Neural progenitor cell (in vitro differentiated cells): ENCODE measurements at places on chromosomes 11 and 22.

DNA sequence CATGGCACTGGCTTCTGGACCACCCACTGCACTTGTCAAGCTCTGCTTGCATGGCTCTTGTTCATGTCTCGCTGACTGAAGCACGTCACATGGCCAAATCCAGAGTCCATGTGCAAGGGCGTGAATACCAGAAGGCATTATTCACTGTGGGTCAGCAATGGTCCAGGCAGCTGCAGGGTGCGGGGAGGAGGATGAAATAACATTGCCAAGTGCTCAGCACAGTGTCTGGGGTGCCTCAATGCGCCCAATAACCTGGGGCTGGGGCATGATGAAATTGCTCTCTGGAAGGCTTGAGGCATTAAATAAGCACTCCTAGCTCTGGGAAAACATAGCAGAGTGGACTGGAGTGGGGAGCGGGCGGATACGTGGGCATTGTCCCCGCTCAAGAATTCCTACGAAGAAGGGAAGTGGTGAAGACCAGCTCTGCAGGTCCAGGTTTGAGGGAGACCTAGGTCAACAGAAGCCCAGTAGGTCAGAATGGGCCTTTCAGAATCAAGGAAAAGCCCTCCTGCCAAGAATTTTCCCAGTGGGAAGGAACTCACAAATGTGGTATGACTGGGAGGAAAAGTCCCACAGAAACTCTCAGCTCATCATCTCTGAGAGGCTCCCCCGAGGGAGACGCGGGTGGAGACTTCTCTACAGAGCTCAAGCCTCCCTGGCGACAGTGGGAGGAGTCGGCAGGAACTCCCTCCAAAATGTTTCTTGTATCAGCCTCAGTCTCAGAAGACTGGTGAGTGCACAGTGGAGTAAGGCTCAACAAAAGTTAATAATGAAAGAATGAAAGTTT, 15.3 kb upstream of the ACCSL start:
- no peaks in the 10 kb centered on the region for H3K36me3 ChIP-seq
- no peak overlapping the region for H3K27ac ChIP-seq
- H3K4me1 ChIP-seq: peaks cover 38% of the 10 kb centered on the region
- H3K4me3 ChIP-seq: no peak overlapping the region
- no peak for DNase-seq

DNA sequence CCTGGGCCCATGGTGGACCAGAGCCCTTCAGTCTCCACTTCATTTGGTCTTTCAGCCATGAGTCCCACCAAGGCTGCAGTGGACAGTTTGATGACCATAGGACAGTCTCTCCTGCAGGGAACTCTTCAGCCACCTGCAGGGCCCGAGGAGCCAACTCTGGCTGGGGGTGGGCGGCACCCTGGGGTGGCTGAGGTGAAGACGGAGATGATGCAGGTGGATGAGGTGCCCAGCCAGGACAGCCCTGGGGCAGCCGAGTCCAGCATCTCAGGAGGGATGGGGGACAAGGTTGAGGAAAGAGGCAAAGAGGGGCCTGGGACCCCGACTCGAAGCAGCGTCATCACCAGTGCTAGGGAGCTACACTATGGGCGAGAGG, 4.3 kb downstream of the ZBTB16 start:
- DNase-seq: no peak
- no peaks in the 10 kb centered on the region for H3K36me3 ChIP-seq
- no peak overlapping the region for H3K4me3 ChIP-seq
- peaks cover 13% of the 10 kb centered on the region for H3K4me1 ChIP-seq
- no peak overlapping the region for H3K27ac ChIP-seq
- H3K27me3 ChIP-seq: peaks cover 72% of the 10 kb centered on the region

DNA sequence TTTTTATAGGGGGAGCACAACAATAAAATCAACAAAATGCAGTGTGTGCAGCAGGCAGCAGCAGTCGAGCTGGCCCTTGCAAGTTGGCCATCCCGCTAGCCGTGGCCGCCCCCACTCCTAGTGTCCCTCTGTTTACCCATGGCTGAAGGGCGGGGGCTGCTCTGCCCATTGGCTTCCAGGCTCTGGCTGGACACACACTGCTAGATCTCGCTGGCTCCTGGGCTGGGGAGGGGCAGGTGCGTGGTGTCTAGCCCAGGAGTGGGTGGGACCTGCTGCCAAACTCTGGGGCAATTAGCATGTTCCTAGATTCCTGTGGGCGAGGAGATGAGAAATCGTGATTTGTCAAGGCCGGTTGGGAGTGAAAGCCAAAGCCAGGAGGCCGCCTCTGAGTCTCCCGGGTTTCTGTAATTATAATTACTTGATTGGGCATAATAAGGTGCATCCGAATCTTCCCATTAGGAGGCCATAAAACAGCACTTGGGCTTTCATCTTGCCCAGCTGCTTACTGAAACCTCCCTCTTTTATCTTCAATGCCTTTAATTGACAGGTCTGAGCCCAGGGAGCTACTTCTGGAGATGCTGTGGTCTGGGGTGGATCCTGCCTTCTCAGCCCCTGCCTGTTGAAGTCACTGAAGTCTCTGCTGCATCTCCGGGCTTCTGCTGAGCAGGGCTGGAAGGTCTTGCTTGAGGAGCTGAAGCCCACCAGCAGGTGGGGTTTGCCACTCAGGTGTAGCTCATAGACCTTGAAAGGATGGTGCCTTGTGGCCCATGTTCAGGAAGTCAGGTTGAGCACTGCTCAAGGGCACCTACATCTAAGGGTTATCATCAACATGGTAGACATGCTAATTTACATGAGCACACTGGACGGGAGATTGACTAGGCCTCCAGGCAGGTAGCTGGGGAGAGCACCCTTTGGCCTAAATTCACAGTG, 44.5 kb upstream of the DKK3 start:
- no peaks in the 10 kb centered on the region for H3K36me3 ChIP-seq
- no peaks in the 10 kb centered on the region for H3K27me3 ChIP-seq
- no peak for DNase-seq
- H3K4me3 ChIP-seq: no peak overlapping the region
- H3K4me1 ChIP-seq: no peaks in the 10 kb centered on the region

- H3K27ac ChIP-seq: peak overlapping the region; percentile 96
- peak; percentile 32 for DNase-seq
- H3K27me3 ChIP-seq: no peaks in the 10 kb centered on the region
- peak overlapping the region; percentile 92 for H3K4me3 ChIP-seq
- peaks cover 5% of the 10 kb centered on the region for H3K36me3 ChIP-seq
Measured at GRCh38 chr22:31748490-31748889, 1.4 kb downstream of the PRR14L start.

DNA sequence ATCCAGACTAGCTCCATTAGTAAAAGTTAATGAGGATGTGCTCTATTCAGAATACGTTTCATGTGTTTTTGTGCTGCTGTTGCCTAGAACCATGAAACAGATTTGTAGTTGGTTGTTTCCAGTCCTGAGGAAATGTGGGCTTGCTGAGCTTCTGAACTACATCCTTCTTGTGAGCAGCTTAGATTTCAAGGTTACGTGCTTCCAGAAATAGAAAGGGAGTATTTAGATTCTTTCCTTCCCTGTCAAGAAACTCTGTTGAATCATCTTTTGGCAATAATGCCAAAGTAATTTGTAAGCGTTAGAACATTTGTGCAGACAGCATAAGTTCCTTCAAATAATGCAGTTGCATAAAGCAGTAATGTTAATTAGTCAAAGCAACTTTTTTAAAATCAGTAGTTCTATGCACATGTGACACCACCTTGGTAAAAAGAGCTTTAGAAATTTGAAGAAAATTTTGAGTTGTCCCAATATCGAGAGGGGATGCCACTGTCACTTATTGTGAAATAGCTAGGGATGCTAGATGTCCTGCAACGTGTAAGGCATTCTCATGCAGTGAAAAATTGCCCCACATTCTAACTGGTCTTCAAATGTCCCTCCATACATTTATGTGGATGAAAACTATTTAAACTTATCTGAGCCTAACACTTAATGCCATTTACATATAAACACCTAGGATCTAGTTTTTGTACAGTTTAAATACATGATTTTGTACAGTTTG, 169.6 kb downstream of the ETS1 start:
- no peak overlapping the region for H3K27ac ChIP-seq
- H3K4me3 ChIP-seq: no peak overlapping the region
- no peaks in the 10 kb centered on the region for H3K36me3 ChIP-seq
- H3K27me3 ChIP-seq: no peaks in the 10 kb centered on the region
- no peaks in the 10 kb centered on the region for H3K4me1 ChIP-seq

- H3K4me3 ChIP-seq: no peak overlapping the region
- DNase-seq: no peak
- H3K4me1 ChIP-seq: peaks cover 5% of the 10 kb centered on the region
- no peaks in the 10 kb centered on the region for H3K36me3 ChIP-seq
Measured at GRCh38 chr11:126990716-126991480, 9.7 kb downstream of the KIRREL3 start.

GRCh38 chr11:27672836-27673464, 27.3 kb downstream of the BDNF start:
- H3K4me1 ChIP-seq: no peaks in the 10 kb centered on the region
- no peaks in the 10 kb centered on the region for H3K36me3 ChIP-seq
- DNase-seq: no peak
- H3K4me3 ChIP-seq: no peak overlapping the region
- no peak overlapping the region for H3K27ac ChIP-seq

- H3K36me3 ChIP-seq: no peaks in the 10 kb centered on the region
- no peak overlapping the region for H3K27ac ChIP-seq
- no peaks in the 10 kb centered on the region for H3K4me1 ChIP-seq
- H3K27me3 ChIP-seq: no peaks in the 10 kb centered on the region
- no peak for DNase-seq
Measured at GRCh38 chr22:29334148-29334547, 18.7 kb upstream of the RASL10A start.

DNA sequence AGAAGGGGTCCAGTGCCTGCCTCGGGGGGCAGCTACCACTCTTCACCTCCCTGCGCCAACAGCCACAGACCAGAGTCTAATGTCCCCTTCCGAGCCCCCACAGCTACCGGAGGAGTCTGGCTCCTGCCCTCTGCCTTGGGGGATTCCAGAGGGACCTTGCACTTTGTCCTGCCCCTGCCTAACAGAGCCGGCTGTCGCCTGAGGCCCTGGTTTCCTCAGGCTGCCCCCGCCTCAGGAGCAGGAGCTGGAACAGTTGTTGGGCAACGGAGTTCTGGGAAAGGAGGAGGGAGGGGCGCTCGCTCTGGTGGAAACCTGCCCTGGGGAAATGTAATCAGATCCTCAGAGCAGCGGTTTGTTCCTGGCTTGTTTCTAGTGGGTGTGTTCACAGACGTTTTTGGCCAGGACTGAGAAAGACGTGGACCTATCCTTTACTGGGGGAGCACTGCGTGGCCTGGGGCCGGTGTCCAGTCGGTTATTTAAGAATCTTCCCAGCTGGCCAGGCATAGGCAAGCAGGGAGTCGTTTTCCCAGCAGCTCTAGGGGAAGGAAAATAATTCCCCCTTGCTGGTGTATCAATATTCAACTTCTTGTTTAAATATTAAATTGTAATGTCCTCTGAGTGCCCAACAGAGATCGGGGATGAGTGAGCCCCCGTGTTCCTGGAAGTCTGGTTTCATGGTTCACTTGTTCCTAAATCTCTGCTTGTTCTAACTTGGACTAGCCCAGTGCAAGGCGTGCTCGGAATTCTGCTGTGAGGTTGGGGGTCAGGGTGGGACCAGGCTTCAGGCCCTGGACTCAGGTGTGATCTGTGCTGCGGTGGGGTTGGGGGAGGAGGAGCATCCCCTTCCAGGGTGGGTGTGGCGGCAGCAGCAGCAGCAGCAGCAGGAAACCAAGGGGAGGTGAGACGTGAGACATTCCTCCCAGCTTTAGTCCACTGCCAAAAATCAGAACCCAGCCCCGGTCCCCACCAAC, 32.1 kb downstream of the A4GALT start:
- H3K4me1 ChIP-seq: peaks cover 20% of the 10 kb centered on the region
- no peaks in the 10 kb centered on the region for H3K27me3 ChIP-seq
- H3K36me3 ChIP-seq: no peaks in the 10 kb centered on the region
- H3K4me3 ChIP-seq: no peak overlapping the region
- H3K27ac ChIP-seq: no peak overlapping the region
- peak; percentile 58 for DNase-seq

GRCh38 chr11:12979928-12980689, 29.0 kb upstream of the RASSF10 start:
- peaks cover 18% of the 10 kb centered on the region for H3K4me1 ChIP-seq
- no peak overlapping the region for H3K27ac ChIP-seq

DNA sequence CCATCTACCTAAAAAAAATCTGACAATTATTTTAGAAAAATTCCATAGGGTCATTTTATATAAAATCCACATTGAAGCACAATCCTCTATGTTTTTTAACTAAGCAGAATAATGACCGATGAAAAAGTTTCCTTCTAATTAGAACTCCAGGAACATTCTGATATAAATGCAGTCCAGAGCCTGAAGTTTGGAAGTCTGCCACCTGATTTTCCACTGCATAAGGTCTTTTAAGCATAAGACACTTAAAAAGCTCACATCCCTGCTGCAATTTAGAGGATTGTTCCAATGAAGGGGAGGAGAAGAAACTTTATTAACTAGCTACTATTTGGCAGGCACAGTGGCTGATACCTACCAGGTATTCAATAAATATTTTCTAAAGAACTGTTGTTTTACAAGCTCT, 570.3 kb upstream of the ANO5 start:
- DNase-seq: no peak
- H3K4me1 ChIP-seq: no peaks in the 10 kb centered on the region
- no peak overlapping the region for H3K27ac ChIP-seq
- no peaks in the 10 kb centered on the region for H3K36me3 ChIP-seq

DNA sequence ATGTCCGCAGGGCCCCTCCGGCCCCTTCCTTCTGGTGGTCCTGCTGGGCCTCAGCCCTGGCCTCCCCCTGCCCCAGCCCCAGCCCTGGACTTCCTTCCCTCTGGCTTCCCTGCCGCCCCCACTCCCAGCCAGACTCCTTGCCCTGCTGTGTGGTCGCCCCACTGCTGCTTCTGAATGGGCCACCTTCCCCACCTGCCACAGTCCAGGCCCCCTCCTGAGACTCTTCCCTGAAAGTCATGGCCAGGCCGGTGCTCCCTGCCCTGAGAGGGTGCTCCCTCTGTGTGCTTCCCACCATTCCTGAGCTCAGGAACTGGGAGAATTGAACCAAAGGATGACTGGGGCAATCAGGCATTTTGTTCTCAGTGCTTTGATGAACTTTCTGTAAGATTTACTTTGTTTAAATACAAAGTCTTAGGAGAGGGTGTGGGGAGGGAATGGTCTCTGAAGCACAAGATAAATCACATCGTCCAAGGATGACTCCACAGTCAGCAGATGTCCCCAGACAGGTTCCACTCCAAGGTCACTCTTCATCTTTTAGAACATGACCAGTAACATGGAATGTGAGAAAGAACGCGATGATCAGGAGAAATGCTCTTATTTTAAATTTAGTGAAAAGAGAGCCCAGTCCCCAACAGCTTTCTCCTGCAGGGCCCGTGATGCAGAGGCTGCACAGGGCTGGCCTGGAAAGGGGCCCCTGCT, 774 bp downstream of the APOBEC3D start:
- no peaks in the 10 kb centered on the region for H3K27me3 ChIP-seq
- no peaks in the 10 kb centered on the region for H3K36me3 ChIP-seq
- no peak overlapping the region for H3K4me3 ChIP-seq
- no peak for DNase-seq
- H3K4me1 ChIP-seq: peaks cover 15% of the 10 kb centered on the region

- no peak for DNase-seq
- peak overlapping the region; percentile 40 for H3K27ac ChIP-seq
- H3K36me3 ChIP-seq: no peaks in the 10 kb centered on the region
- no peaks in the 10 kb centered on the region for H3K4me1 ChIP-seq
- no peaks in the 10 kb centered on the region for H3K27me3 ChIP-seq
Measured at GRCh38 chr11:62652161-62653006, 718 bp downstream of the INTS5 start.

GRCh38 chr22:36378869-36379217, 8.9 kb downstream of the MYH9 start:
- H3K4me3 ChIP-seq: no peak overlapping the region
- no peaks in the 10 kb centered on the region for H3K27me3 ChIP-seq
- H3K4me1 ChIP-seq: peaks cover 8% of the 10 kb centered on the region
- H3K36me3 ChIP-seq: no peaks in the 10 kb centered on the region

GRCh38 chr11:20369826-20370225, 6.3 kb downstream of the HTATIP2 start:
- no peaks in the 10 kb centered on the region for H3K27me3 ChIP-seq
- H3K27ac ChIP-seq: no peak overlapping the region
